GM20000 (cell line): ENCODE measurements at places on chromosomes 2 and 18.

GRCh38 chr2:31511376-31511775 lies 69.4 kb downstream of the SRD5A2 start:
- DNase-seq, result no peak

DNA sequence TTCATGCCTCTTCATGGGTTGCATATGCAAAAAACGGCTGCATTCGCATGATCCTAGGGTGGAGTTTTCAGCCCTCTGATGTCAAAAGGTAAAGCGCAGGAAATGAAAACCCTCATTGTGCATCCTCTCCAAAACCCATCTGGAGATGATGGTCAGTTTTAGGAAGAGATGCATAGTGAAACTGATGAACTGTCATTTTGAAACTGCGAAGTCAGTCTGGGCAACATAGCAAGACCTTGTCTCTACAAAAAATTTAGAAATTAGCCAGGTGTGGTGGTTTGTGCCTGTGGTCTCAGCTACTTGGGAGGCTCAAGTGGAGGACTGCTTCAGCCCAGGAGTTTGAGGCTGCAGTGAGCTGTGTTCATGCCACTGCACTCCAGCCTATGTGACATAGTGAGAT lies 2.5 kb upstream of the TTLL4 start:
- peak; percentile 37 for DNase-seq

DNA sequence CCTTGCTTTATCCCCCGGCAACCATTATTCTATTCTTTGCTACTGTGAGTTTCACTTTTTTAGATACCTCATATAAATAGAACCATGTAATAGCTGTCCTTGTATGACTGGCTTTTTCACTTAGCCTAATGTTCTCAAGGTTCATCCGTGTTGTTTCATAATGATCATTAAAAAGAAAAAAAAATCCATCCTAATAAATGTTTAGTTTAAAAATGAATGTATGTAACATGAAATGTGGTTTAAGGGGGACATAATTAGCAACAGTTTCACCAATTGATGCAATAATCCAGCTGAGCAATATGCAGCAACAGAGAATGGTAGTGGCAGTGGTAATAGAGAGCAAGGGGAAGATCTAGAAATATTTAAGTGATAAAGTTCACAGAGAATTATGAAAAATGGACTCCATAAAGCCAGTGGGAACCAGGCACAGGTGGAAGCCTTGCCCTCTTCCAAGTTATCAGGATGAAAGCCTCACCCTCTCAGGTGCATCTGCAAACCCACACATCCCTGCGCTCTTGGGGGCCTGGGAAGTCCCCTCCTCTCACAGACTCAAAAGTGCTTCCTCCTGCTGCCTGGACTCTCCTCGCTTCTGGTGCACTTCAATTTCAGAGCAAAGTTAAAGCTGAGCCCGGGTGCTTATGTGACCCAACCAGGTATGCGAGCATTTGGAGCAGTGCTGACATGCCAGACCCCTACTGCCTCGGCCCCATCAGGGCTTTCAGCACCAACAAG lies 1403.3 kb upstream of the SLC39A10 start:
- DNase-seq, result no peak

DNA sequence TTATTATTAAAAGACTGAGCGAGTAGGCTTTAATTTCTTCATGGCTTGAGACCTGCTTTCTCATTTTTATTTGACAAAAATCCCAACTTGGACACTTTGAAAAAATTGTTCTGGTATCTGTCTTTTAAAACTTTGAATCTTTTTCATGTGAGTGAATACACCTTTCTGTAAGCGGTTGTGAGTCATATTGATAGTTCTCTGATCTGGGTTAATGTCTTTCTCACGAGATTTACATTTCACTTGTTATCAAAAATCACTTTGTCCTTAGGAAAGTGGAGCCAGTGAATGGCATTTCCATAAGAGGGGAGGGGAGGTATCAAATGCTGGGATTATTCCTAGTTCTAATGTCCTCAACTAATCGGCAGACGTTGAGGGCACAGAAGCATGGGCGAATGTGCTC lies 36.3 kb downstream of the ATP9B start:
- DNase-seq, result no peak

DNA sequence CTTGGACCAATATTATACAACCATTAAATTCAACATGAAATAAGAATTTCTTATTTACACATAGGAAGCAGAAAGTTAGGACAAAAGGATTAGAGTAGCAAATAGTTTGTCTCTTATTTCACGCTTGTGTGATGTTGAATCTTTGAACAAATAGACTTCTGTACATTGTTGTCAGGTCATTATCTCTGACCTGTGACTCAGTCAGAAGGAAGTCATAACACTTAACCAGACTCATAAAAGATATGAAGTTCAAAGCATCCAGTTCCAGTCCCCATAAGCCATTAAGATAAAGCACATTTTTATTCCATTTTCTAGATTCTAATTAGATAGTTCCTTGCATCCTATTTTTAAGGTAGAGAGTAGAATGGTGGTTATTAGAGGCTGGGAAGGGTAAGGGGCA lies 130.8 kb downstream of the UPP2 start:
- DNase-seq, result no peak

- no peak for DNase-seq
Observed at GRCh38 chr18:3924455-3924854, 474.5 kb downstream of the TGIF1 start.

DNA sequence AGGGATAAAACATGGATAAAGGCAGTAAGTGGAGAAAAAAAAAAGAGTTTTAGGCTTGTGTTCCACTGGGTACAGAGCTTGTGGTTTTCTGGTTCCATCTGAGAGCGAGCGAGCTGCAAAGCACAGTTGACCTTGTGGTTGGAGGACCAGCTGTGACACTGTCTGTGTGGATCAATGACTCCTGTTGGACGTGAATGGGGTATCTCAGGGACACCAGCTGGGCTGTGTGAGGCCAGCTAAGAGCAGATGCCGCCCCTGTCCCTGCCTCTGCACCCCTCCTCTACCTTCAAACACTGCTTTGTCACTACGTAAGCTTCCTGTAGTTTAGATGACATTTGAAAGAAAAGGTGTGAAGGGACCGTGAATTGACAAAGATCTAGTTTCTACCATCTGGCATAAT lies 67.8 kb downstream of the QPCT start:
- DNase-seq, result no peak

- DNase-seq, result peak; percentile 16
Observed at GRCh38 chr2:71452565-71452964, 796 bp upstream of the DYSF start.

DNA sequence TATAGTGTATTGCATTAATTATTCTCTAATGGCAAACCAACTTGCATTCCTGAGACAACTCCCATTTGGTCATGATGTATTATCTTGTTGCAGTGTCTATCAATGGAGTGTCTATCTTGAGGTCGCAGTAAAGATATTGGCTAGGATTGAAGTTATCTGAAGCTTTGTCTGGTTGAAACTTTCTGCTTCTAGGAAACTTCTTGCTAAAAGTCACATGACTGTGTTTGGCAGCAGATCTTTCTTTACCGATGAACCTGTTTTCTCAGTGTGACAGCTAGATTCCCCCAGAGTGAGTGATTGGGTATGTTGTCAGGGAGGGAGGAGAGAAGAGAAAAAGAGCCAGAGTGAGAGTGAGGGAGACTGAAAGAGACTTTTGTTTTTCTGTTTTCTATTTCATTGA lies 119.6 kb downstream of the QPCT start:
- no peak for DNase-seq

GRCh38 chr18:56030060-56030459 lies 442.1 kb upstream of the TCF4 start:
- DNase-seq, result no peak

DNA sequence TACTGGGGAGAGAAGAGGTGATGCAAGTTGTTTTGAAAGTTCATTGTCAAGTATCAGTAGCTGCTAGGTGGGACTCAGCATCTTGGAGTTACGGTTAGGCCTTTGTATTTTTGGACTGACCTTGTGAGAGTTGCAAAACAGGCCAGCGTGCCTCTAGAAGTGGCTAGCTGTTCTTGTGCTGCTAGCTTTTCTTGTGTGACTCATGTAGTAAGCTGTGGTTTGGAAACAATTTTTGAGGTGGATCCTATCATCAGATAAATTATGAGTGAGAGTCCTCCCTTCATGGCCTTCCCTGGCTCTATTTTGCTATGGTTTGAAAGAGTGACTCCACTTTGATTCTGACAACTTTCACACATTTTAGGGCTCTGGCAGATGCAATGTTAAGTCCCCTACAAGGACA lies 409.2 kb upstream of the HS6ST1 start:
- DNase-seq, result no peak

- DNase-seq, result no peak
Observed at GRCh38 chr2:126381091-126381490, 274.9 kb upstream of the GYPC start.

DNA sequence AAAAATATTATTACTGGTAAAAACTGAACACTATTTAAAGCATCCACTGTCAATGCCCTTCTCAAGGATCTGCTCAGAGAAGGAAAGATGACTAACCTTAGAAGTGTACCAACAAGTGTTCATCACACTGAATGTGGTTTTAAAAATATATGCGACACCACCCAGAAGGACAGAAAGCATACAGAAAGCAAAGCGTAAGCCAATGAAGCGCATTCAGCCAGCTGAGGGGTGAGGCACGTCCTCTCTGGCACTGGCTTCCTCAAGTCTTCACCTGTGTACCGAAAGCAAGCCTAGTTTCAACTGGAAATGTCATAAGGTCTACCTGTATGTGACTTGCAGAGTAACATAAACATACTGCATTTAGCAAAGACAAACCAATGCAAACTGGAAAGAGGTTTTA lies 88.8 kb downstream of the PSMG2 start:
- DNase-seq, result no peak

DNA sequence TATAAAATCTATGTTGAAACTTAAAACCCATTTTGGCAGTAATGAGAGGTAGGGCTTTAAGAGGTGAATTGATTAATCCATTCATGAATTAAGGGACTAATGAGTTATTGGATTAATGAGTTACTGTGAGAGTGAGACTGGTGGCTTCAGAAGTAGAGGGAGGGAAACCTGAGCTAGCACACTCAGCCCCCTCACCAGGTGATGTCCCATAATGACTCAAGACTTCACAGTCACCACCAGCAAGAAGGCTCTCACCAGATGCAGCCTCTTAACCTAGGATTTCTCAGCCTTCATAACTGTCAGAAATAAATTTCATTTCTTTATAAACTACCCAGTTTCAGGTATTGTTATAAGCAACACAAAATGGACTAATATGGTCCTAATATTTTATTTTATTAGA lies 621.7 kb upstream of the ACVR2A start:
- DNase-seq, result no peak

- no peak for DNase-seq
Observed at GRCh38 chr18:35369126-35369525, 8.0 kb downstream of the ZNF396 start.

- no peak for DNase-seq
Observed at GRCh38 chr2:240469239-240469636, 33.8 kb downstream of the GPC1 start.

- no peak for DNase-seq
Observed at GRCh38 chr2:156553714-156554442, 117.7 kb downstream of the GPD2 start.

- no peak for DNase-seq
Observed at GRCh38 chr2:218387369-218388194, 5.5 kb downstream of the SLC11A1 start.

- DNase-seq, result no peak
Observed at GRCh38 chr2:216300906-216301305, 71.4 kb downstream of the MARCHF4 start.

DNA sequence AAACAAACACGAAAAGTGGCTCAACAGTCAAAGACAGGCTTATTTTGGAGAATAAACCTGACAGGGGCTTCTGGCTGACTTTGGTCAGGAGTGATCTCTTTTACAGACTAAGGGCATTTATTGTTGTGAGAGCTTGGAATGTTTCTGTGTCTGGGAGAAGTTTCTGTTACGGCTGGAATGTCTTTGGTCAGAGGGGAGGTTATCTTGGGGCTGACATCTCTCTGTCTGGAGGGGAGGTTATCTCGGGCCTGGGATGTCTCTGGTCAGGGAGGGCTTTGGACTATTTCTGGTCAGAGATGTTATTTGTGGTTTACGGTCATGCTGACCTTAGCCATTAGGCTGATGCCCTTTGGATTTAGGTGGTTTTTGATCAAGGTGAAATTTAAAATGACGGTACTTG lies 345.5 kb upstream of the FSIP2 start:
- no peak for DNase-seq
